Retinal pigment epithelial cell (primary cell): ENCODE measurements at places on chromosomes 12 and 14.
A peak's percentile ranks its signal among the peaks of the same experiment; 100 is the strongest.

GRCh38 chr14:93964820-93965286 is 11.5 kb downstream of the ASB2 start:
- DNase-seq = no peak

- no peak for DNase-seq
Observed at GRCh38 chr14:67766035-67766680, 50.2 kb downstream of the ZFYVE26 start.

GRCh38 chr12:52125476-52125900 is 46.0 kb downstream of the SMIM41 start:
- DNase-seq = no peak

DNA sequence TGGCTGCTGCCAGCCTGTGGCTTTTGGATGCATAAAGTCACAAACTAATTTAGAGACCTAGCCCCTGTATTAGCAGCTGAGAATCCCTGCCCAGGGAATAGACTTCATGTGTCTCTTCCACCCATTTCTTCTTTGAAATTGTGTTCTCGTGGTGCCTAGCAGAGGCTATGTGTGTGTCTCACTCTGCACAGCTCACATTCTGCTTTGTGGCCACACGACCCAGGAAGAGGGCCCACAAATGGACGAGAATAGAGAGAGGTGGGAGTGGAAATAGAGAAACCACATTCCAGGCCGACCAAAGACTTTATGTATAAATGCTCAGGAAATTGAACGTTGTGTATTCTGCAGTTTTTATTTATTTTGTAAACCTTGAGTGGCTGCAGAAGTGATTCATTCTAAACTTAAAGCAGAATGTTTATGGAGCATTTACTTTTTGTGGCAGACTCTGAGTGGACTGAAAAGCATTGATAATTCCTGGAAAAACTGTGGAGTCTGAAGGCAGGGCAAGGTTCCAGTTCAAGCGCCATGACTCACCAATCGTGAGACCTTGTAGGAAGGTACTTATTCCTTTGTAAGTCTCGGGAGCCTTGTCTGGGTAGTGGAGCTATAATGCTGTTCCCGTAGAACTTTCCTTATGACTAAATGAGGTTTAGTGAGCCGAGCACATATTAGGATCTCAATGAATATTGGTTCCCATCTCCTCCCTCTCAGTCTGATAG is 9.1 kb downstream of the B4GALNT3 start:
- DNase-seq = no peak

GRCh38 chr14:104732355-104732804 is 8.4 kb downstream of the ADSS1 start:
- no peak for DNase-seq

- no peak for DNase-seq
Observed at GRCh38 chr12:102966200-102966863, 8.9 kb downstream of the ASCL1 start.

DNA sequence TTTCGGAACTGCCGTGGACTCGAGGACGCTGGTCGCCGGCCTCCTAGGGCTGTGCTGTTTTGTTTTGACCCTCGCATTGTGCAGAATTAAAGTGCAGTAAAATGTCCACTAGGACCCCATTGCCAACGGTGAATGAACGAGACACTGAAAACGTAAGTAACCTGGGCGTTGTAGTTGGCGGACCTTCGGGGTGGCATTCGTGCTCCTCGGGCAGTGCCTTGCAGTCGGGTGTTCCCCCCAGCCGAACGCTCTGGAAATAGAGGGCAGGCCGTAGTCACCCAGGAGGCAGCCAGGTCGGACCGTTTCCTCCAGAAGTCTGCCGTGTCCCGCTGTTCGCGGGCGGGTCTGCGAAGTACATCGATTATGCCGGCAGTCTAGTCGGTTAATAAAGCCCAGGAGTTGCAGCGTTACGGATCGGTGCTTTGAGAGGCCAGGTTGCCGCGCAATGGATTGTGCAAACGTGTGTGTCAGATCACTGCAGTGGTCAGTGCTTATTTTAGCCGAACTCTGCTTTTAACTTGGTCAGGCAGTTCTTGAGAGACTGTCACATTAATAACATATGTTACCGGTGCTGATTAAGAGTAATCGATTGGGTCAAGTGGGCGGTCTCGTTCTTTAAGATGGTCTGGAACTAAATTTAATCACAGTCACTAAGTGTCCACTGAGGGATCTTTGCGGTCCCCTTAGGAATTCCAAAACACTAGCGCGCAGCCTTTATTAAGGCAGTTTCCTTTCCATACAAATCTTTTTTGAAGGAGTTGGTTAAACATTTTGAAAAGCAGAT is 906 bp downstream of the MARK3 start:
- no peak for DNase-seq

- DNase-seq = no peak
Observed at GRCh38 chr12:52540531-52540930, 12.4 kb downstream of the KRT71 start.

GRCh38 chr14:64095620-64096019 is 198.6 kb downstream of the ESR2 start:
- peak; percentile 51 for DNase-seq

- no peak for DNase-seq
Observed at GRCh38 chr12:5546616-5547015, 114.7 kb downstream of the NTF3 start.

DNA sequence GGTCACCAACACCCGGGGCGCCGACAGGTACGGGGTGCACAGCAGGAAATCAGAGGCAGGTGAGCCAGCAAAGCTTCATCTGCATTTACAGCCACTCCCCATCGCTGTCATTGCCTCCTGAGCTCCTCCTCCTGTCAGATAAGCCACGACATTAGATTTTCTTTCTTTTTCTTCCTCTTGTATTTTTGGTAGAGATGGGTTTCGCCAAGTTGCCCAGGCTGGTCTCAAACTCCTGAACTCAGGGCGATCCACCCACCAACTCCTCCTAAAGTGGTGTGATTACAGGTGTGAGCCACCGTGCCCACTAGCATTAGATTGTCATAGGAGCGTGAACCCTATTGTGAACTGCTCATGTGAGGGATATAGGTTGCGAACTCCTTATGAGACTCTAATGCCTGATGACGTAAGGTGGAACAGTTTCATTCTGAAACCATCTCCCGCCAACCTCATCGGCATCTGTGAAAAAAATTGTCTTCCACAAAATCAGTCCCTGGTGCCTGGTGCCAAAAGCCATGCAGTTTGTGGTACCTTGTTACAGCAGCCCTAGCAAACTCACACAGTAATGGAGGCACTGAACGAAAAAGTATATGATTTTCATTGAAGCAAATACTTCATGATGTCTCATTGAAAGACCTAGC is 1.5 kb downstream of the STYK1 start:
- no peak for DNase-seq

DNA sequence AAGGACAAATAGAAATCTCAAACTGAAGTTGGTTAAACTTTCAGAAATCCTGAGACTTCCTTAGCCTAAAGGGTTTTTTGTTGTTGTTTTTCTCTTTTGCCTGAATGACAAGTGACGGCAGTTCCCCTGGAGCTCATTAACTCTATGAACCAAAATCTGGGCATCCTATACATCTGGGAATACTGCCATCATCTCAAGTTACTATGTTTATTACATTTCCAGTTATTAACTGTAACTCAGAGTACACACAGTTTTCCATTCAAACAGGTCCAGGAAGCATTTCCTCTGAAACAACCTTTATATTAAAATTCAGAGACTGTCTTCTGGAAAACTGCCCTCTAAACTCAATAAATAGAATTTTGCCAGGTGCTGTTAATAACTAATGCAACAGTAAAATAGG is 55.6 kb upstream of the CDKL1 start:
- DNase-seq = no peak

- no peak for DNase-seq
Observed at GRCh38 chr12:11801643-11802042, 152.2 kb downstream of the ETV6 start.

GRCh38 chr12:106284358-106285105 is 18.0 kb upstream of the TCP11L2 start:
- no peak for DNase-seq

DNA sequence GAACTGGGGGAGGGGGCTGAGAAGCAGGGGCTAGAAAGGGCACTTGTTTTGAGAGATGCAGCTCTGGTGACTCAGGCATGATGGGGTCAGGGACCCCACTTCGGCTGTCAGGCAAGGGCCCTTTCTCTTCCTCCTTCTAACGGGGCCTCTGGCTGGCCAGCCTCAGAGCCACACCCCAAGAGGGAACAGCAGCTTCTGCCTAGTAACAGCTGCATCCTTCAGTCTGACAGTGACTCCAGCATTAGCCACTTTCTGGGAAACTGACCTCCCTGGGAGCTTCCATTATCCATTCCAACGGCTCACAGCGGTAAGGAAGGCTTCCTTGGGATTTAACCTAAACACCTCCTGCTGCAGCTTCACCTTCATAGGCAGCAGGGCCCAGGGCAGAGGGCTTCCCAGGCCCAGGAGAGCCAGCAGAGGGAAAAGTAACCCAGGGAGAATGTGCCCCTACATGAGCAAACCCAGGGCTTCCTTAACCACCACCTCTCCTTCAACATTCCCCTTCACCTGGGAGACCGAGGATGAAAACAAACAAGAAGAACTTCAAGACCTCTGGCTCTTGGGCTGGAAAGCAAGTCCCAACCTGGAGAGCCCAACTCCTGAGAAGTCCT is 2.7 kb downstream of the NCKAP5L start:
- no peak for DNase-seq

DNA sequence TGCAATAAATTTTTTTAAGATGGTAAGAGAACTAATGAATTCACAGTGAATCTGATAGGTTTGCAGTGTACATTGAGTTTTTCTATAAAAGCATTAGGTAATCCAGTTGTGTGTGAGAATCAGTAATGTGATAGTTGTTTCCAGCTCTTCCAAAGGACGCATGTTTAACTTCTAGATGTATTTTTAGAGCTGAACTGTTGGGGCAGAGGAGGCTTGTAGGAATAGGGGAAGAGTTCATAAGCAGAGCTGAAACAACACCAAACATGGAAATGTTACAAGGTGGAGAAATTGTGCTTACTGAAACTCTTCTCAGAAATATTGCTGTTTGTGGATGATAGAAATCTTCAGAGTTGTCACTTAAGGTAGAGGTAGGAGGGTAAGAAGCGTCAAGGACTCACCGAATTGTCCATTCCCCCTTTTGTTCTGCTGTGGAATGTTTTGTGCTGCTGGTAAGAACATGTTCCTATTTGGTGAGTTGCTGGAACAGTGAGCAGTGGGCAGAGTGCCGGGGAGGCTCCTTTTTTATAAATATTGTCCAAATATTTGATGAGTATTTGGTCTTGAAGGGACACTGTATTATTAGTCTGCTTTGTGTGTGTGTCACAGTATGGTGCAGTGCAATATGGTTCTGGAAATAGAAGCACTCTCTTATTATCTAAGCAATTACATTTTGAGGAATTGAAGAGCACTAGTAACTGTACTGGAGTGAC is 76.7 kb downstream of the ANO6 start:
- DNase-seq = no peak

GRCh38 chr12:1947081-1947480 is 28.6 kb upstream of the CACNA2D4 start:
- no peak for DNase-seq

- no peak for DNase-seq
Observed at GRCh38 chr12:2641761-2642160, 153.0 kb upstream of the FKBP4 start.

- DNase-seq = no peak
Observed at GRCh38 chr12:64082866-64083268, 139.2 kb downstream of the KICS2 start.

DNA sequence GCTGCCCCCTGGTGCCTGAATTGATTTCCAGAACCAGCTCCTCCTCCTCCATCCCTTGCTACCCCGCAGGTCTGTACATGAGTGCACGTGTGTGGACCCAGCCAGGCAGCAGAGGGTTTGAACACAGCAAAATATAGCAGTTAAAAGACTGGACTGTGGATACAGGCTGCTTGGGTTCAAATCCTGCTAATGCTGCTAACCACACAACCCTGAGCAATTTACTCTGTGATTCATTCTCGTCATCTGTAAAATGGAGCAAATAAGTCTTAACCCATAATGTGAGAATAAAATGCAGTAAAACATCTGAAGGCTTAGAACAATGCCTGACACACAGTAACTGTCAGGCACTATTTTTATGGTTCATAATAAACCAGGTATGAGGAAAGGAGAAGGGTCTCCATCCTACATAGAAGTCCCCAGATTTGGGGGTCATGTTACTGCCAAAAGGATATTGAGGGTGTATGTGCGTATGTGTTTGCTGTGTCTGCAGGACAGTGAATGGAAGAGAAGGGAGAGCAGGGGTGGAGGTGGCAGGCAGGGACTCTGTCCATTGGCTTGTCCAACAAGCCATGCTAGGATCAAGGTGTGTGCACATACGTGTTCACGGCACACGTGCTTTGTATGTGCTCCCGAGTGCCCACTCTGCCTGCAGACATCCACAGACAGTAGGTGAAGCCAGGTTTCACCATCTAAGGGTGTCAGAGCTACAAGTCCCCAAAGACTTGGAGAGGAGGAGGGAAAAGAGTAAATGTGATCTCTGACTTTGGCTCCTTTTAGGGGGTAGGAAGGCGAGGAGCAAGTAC is 1.5 kb upstream of the STAT6 start:
- no peak for DNase-seq

DNA sequence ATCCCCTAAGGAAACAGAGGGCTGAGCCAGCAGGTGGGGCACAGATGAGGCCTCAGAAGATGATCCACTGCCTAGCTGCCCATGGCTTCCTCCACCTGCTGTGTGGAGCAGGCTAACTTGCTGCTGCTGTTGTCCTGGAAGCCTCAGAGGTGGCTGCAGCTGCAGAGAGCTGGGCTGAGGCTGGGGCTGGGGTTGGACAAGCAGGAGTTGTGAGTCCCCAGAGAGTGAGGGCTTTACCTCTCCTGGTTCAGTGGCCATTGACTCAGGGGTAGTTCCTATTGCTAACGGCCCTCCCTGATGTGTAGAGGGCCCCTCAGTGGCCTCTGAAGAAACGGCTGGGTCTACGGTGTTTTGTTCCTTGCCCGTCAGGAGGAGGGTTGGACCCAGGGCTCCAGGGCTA is 13.7 kb upstream of the PRKAG1 start:
- no peak for DNase-seq

DNA sequence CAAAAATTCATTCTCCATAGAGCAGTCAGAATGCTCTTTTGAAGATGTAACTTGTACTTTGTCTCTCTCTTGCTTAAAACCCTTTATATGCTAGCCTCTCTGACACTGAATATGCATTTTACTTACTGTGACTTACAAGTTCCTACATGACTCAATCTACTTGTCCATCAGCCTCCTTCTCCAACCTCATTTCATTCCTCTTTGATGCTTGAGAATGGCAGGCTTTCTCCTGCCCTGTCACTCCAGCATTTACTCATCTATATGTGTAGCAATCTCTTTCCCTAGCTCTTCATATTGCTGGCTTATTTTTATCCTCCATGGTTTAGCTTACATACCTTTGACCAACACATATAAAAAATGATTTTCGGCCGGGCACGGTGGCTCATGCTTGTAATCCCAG is 561.9 kb downstream of the CCER1 start:
- no peak for DNase-seq

DNA sequence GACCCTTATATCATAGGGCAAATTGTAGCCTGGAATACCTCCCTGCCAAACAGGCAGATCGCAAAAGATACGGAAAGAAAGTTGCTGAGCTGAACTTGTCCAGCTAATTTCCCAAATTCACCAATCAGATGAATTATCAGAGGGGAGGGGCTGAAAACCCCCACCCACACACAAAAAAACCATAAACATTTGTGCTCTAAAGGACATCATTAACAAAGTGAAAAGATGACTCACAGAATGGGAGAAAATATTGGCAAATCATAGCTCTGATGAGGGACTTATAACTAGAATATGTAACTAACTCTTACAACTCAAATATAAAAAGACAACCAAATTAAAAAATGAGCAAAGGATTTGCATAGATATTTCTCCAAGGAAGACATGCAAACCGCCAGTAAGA is 36.3 kb downstream of the PTHLH start:
- DNase-seq = no peak
